ENCODE measurements at places on chromosomes 13 and 19. TPM values are rescaled to one million over a fixed set of nuclear protein-coding genes. Genes with fewer than 3 reads are reported as not detected.

DNA sequence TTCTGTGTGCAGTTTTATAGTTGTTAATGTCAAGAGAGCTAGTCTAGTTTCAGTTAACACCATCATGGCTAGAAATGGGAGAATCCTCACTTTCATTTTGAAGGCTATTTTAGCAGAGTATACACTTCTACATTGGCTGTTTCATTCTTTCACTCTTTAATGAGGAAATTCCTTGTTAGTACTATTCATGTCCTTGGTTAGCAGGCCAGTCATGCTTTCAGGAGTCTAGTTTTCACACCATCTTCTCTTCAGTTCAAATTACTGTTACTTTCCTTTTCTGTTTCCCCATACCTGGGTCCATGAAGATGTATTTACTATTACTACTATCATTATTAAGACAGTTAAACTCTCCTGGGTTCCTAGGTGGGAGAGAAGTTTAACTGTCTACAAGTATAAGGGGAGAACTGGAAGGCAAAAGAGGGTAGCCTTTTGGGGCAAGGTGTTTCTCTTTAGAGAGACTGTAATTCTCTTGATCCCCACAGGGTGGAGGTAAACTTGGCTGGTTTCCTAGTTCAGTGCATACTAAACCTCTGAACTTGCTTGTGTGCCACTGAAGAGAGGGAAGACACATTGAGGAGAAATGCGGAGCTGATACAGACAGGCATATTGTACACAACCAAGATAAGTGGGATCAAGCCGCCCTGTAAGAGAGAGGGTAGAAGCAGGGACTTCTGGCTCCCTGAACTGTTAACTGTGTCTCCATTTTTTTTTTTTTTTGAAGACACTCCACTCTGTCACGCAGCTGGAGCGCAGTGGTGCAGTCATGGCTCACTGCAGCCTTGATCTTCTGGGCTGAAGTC, 41.3 kb upstream of the IGFL4 start:
- no peak for DNase-seq

TMEM161A gene
- 27.1 TPM for total RNA-seq

DNA sequence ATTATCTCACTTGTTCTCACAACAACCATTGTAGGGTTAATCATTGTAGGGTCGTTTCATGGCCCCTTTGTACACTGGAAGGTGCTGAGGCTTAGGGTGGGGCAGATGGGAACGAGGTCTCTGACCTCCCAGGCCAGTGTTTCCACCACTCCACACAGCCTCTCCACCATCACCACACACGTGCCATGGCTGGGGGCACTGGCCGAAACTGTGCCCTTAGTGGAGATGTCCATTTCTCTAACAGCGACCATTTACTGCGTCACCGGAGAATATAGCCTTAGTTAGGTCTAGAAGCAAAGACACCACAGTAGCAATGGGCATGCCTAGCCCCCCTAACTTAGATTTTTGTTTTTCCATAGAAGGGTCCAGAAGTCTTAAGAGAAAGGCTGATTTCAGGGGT, 36.5 kb downstream of the COL4A1 start:
- no peak for DNase-seq

ZNF420 gene
- total RNA-seq: 7.1 TPM

GRCh38 chr13:45682494-45683008, 19.6 kb upstream of the CBY2 start:
- no peak for DNase-seq
